Activated CD4-positive, alpha-beta T cell treated with anti-CD3 and anti-CD28 coated beads for 48 hours (primary cell): ENCODE measurements at places on chromosomes 6 and 20.

- DNase-seq = no peak
Observed at GRCh38 chr6:72316675-72317380, 305.0 kb upstream of the KCNQ5 start.

DNA sequence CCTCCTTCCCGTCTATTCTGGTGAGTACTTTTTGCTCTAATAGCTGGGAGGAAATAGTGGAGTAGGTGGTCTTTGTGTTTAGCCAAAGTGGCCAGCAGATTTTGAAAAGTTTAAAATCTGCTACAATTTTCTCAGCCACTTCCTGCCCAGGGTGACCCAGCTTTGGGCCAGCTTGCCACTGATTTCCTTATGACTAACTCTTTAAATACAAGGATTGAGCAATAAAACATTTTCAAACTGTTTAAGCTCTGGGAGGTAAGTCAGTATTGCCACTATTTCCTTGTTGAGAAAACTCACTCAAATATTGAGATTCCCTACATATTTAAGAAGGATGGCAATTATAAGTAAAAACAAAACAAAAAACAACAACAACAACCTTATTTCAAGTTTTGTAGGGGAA is 54.5 kb downstream of the TRMT11 start:
- DNase-seq = no peak

DNA sequence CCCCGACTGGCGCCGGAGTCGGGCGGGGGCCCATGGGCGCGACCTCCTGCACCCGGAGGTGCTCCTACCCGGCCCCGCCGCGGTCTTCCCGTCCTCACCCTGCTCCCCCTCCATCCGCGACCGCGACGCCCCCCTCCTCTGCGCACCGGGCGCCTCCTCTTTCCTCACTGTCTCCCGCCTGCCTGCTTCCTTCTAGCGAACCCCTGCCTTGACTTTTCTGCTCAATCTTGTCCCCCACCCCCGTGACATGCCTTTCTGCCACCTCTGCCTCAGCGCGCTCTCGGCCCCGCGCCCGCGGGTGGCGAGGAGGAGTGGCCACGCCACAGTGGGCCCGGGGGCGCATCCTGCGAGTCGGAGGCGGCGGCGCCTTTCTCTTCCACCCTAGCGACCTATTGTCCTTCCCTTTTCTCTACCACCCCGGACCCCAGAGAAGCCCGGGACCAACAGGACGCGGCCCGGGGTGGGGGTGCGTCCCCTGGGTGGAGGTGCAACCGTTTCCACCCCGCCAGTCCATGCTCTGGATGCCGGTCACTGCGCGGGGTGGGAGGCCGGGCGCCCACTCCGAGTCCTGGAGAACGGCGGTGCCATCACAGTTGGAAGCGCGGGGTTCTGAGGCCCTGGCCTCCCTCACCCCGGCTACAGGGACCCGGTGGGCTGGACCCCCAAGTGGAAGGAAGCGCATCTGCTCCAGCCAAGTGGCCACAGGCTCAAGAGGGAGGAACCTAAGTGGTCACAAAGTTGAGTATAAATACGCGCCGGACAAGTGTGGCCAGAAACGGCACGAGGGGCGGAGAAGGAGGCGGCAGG is 2.0 kb downstream of the PDE10A start:
- DNase-seq = no peak

- DNase-seq = no peak
Observed at GRCh38 chr6:159074120-159074684, 29.4 kb upstream of the TAGAP start.

- peak; percentile 99 for DNase-seq
Observed at GRCh38 chr20:49278036-49278817, at the start of gene ZNFX1. TSS of gene ZNFX1 (minus strand) at chr20:49278057. CDS start at chr20:49275839, 2,218 bp downstream.

- DNase-seq = no peak
Observed at GRCh38 chr20:50121858-50122271, 8.9 kb upstream of the UBE2V1 start.

- no peak for DNase-seq
Observed at GRCh38 chr20:6135347-6135746, 12.5 kb upstream of the FERMT1 start.

- no peak for DNase-seq
Observed at GRCh38 chr6:152298848-152299735, 338.1 kb downstream of the SYNE1 start.

DNA sequence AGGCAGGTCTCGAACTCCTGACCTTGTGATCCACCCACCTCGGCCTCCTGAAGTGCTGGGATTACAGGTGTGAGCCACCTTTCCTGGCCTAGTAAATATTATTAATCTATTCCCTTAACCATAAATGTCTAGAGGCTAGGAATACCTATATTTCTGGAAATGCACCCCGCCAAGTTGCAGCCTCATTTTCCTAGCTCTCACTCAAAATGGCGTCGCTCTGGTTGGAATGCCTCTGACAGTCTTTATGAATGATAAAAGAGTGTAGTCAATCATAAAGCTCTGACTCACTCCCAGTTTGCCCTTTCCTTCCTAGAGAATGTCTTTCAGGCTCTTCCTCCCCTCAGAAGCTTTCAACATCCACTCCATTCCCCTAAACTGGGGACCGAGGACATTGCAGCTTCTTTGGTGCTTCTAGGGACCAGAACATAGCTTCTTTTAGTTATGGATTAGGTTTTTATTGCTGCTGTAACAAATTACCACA is 14.1 kb upstream of the TRIM26 start:
- DNase-seq = no peak

DNA sequence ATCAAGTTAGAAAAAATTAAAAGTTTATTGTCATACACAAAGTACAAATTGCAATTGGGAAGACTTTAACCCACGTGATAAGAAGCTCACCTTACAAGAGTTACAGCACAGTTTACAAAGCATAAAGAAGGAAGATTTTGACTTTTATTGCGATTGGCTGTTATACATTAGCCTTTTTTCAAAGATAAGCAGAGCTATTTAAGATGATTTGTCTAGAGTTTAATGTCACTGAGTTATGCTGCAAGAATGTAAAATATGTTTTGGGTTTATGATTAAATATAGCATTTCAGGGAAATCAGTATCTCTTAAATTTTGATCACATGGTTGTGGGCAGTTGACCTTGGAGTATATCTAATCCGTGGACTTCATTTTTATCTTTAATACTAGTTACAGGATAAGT is 664.2 kb upstream of the PTCHD4 start:
- no peak for DNase-seq

DNA sequence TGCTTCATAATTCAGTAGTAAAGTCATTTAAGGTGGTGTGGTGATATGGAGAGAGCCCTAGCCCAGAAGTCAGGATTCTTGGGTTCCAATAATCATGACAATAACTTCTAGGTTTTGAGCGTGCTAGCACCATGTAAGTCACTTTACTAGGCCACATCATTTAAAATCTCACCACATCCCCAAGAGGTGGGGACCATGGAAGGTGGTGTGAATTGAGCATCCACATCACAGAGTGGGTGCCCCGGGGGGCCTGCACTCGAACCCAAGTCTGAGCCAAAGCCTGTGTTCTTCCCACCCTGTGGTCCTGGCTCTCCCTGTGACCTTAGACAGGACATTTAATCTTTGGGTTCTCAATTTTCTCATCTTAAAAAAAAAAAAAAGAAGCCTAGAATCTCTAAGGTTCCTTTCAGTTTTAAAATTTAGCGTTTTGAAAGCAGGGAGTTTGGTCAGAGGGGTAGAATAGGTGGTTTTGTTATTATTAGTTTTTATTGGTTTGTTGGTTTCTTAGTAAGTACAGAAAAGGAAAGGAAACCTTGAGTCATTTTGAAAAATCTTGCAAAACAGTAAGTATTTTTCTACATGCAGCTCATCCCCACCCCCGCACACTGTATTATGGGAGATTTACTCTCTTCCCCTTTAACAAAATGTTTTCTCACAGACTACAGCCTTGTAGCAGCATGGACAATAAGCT is 26.4 kb downstream of the ARMC2 start:
- peak; percentile 73 for DNase-seq

DNA sequence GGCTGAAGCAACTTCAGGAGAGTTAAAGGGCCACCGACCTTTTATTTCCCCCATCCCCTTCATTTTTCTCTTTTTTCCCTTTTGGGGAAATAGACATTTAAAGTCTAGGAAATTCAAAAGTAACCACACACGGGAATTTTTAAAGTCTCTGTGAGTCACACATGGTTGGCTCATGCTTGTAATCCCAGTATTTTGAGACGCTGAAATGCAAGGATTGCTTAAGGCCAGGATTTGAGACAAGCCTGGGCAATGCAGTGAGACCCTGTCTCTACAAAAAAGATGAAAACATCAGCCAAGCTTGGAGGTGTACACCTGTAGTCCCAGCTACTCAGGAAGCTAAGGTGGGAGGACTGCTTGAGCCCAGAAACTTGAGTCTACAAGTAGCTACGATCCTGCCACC is 34.2 kb downstream of the KATNA1 start:
- no peak for DNase-seq

- no peak for DNase-seq
Observed at GRCh38 chr6:132140189-132140588, 189.0 kb upstream of the CCN2 start.

GRCh38 chr20:34553366-34553867 is 5.1 kb upstream of the MAP1LC3A start:
- no peak for DNase-seq

DNA sequence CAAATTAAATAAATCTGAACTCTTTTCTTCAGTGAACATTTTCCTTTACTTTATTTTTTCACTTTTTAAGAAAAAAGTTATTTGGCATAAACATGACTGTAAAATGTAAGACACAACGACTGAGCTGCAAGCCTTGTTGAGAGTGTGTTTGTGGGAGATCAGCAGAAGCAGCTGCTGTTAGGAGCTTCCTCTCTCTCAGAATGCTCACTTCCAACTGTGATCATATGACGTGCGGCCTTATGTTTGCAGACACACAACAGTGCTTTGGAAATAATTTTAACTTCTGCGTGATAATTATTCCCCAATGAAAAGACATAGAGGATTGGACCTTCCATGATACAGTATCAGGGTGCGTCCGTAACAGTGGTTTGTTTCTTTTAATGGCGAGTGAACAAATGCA is 104.0 kb downstream of the ARHGAP18 start:
- DNase-seq = no peak

DNA sequence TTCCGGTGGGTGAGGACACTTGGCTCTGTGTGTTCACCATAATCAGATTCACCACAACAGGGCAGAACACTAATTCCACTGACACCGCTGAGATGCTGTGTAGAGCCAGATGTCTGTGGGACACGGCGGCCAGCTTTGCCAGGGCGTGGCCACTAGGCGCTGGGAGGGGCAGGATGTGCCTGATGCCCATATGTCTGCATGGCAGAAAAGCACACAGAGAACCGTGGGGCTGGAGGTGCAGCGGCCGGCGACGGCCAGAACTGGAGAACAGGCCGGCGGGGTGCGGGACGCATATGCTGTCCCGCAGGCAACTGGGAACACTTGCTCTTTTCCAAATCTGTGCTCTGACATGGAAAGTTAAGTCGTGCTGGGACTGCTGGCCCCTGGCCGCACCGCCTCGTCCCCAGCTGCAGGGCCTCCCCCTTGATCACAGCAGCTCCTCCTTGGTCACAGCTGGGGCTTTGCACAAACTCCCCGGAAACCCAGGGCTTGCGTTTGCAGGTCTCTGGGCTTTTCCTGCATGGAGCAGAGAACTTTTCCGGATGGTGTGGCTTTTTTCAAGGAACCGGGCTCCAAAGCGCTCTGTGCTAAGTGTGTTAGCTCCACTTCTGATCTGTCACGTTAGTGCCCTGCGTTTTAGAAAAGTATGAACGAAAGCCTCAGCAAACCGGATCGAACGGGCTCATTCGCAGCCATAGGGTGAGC is 31.1 kb downstream of the NTSR1 start:
- peak; percentile 59 for DNase-seq

DNA sequence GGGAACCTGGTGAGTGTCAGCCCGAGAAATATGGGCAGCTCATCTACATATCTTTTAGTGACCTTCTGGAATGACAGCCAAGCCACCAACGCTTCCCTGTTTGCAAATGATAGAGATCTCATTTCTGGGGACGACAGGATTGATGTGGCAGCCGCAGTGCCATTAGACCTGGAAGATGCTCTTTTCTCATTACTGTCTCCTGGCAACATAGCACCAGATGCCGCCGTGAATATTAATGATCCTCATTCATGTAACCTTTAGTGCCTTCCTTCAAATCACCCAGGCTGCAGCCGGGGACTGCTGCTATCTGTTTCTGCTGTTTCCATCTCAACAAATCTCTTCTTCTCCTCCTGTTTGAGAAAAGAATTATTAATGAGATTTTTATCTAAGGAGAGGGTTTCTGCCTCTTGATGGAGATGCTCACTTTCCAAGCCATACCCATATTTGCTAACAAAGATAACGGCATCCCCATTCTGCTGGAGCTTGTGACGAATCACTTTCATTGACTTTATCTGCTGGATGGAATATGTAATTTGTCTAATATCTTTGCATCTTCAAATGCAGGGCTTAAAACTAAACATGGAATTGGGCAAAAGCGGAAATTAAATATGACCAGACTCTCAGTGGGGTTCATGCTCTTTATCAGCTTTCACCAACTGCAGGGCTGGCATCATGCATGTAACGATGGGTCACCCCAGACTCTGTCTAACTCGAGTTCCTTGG is 74.8 kb upstream of the KIF16B start:
- no peak for DNase-seq

DNA sequence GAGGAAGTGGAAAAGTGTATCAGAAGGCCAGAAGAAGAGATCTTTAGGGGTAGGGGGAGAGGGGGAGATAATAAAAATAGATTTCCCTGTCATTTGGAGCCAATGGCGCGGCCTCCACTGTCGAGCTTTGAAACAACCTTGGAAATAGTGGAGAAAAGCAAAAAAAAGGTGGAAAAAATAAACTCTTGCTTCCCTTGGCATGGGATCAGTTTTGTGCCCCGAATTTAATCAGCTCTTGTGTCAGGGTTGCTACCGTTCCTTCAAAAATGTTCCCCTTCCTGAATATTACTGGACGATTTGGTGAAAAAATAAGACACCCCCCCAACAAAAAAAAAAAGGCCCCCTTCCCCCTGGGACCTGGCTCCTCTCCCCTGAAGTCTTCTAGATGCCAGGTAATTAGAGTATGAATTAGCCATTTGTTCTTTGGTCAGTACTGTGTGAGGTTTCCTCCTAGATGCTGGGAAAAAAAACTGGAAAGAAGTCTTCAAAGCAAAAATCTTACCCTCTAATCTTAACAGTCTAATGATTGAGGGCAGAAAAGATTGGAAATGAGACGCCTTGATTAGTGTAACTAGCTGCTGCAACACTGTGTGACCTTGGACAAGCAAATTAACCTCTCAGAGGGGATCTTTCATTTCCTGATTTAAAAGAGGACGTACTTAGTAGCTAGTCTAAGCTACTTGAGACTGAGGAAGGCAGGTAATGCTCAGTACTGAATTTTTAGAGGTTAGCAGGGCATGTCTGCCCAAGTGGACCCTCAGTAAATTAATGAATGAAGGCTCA is 872 bp upstream of the RBM39 start:
- no peak for DNase-seq

- no peak for DNase-seq
Observed at GRCh38 chr6:24802271-24803059, 3.7 kb upstream of the ARMH2 start.

DNA sequence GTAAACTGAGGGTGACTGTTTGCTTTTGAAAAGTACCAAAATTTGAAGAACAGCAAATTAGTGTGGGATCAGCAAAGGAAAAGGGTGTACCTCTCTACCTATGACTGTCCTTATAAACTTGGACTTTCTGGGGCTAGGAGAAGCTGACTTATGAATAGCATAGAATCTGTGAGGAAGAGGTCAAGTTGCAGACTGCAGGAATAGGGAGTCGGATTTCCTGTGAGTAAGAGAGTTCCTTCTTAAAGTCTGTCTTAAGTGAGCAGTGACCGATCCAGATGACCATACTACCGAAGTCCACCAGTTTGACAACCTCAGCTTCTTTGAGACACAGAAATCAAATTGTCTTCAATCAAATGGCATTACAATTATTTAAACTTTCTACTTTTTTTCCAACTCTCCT is 708.7 kb downstream of the UTRN start:
- DNase-seq = no peak
